Large intestine (tissue), 12 donors: ENCODE measurements at places on chromosomes 4 and X. TPM values are rescaled to one million over a fixed set of nuclear protein-coding genes. Genes with fewer than 3 reads are reported as not detected.

Gene EDNRA
- 15.0 TPM for polyA plus RNA-seq

Gene RHOXF2
- not detected for polyA plus RNA-seq

Gene MAGEA9B
- not detected for polyA plus RNA-seq

Gene SLC49A3
- polyA plus RNA-seq: 4.6 TPM

Gene FATE1
- 0.09 TPM for polyA plus RNA-seq

Gene FHIP1A
- 5.0 TPM for polyA plus RNA-seq

Gene STAP1
- 0.52 TPM for polyA plus RNA-seq

Gene TRPC3
- polyA plus RNA-seq: 0.64 TPM

Gene TMPRSS11B
- 0.03 TPM for polyA plus RNA-seq

Gene RHOXF1
- polyA plus RNA-seq: 1.2 TPM

Gene DCAF4L1
- 0.21 TPM for polyA plus RNA-seq

Gene UGT2B10
- 0.25 TPM for polyA plus RNA-seq

Gene ALAS2
- 15.6 TPM for polyA plus RNA-seq

Gene MAGEB6
- not detected for polyA plus RNA-seq

Gene LRCH2
- 3.9 TPM for polyA plus RNA-seq

Gene ZXDB
- polyA plus RNA-seq: 8.4 TPM

Gene COX7B2
- not detected for polyA plus RNA-seq

Gene RTL3
- 0.48 TPM for polyA plus RNA-seq

Gene PLS3
- 70.8 TPM for polyA plus RNA-seq

Gene CXCL8
- polyA plus RNA-seq: 0.78 TPM

Gene UGT2A1
- 0.04 TPM for polyA plus RNA-seq

Gene MCF2
- polyA plus RNA-seq: 0.13 TPM

Gene NRK
- polyA plus RNA-seq: 4.9 TPM

Gene GRPR
- polyA plus RNA-seq: 0.34 TPM

Gene SYN1
- polyA plus RNA-seq: 5.7 TPM

Gene GAGE12J
- not detected for polyA plus RNA-seq

Gene ADH1B
- 9.6 TPM for polyA plus RNA-seq

Gene SPANXB1
- polyA plus RNA-seq: 0.90 TPM

Gene SPANXC
- polyA plus RNA-seq: not detected

Gene USP17L15
- polyA plus RNA-seq: not detected

Gene CNOT6L
- 29.5 TPM for polyA plus RNA-seq

Gene DUSP21
- not detected for polyA plus RNA-seq

Gene HSFX4
- polyA plus RNA-seq: 0.15 TPM

Gene CSAG2
- polyA plus RNA-seq: not detected

Gene ACSL1
- 13.8 TPM for polyA plus RNA-seq

Gene FRAS1
- polyA plus RNA-seq: 12.9 TPM

Gene RASL11B
- 2.1 TPM for polyA plus RNA-seq

Gene JAKMIP1
- polyA plus RNA-seq: 2.1 TPM

Gene ERAS
- 0.27 TPM for polyA plus RNA-seq

Gene NHSL2
- 3.3 TPM for polyA plus RNA-seq

Gene TEC
- 4.6 TPM for polyA plus RNA-seq

Gene ALB
- 20.3 TPM for polyA plus RNA-seq

Gene FIP1L1
- polyA plus RNA-seq: 57.7 TPM

Gene IGBP1
- 141 TPM for polyA plus RNA-seq

Gene NLGN3
- 3.8 TPM for polyA plus RNA-seq

Gene AFAP1
- polyA plus RNA-seq: 19.3 TPM

Gene RBM47
- 98.4 TPM for polyA plus RNA-seq

Gene CABS1
- polyA plus RNA-seq: not detected

Gene AREG
- 4.6 TPM for polyA plus RNA-seq

Gene PLP2
- polyA plus RNA-seq: 118 TPM
